ENCODE measurements at places on chromosomes 12 and 14.

DNA sequence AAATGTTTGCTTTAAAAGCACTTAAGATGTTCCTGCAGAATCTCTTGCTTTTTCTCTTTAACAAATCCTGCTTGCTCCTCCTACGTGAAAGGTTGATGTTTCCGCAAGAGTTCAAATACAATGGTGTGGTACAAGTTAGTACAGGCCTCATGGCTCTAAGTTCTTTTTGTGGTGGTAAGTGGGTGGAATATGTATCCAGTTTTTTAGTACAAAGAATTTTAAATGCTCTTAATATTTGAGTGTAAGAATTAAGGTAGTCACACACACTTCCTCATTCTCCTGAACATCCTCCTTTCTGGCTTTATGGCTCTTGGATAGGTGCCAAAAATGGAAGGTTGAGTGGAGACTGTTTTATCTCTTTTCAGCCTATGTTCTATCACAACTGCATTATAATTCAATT, 1.8 kb downstream of the OTOGL start:
- no peak for DNase-seq

- no peak for DNase-seq
These were observed 277.6 kb downstream of the BTG1 start for GRCh38 chr12:91868054-91868453.

GRCh38 chr12:110756611-110757010, 13.9 kb upstream of the PPP1CC start:
- peak; percentile 66 for DNase-seq

GRCh38 chr12:60391051-60391450, 795.2 kb downstream of the SLC16A7 start:
- no peak for DNase-seq

- no peak for DNase-seq
These were observed 20.0 kb downstream of the CIT start for GRCh38 chr12:119857041-119857591.

DNA sequence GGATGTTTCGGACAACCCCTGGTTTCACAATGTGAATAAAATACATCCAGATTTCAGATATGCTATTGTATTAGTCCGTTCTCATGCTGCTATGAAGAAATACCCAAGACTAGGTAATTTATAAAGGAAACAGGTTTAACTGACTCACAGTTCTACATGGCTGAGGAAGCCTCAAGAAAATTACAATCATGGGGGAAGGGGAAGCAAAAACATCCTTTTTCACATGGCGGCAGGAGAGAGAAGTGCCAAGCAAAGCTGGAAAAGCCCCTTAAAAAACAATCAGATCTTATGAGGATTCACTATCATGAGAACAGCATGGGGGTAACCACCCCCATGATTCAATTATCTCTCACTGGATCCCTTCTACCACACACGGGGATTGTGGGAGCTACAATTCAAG, 451.7 kb downstream of the MDGA2 start:
- no peak for DNase-seq

DNA sequence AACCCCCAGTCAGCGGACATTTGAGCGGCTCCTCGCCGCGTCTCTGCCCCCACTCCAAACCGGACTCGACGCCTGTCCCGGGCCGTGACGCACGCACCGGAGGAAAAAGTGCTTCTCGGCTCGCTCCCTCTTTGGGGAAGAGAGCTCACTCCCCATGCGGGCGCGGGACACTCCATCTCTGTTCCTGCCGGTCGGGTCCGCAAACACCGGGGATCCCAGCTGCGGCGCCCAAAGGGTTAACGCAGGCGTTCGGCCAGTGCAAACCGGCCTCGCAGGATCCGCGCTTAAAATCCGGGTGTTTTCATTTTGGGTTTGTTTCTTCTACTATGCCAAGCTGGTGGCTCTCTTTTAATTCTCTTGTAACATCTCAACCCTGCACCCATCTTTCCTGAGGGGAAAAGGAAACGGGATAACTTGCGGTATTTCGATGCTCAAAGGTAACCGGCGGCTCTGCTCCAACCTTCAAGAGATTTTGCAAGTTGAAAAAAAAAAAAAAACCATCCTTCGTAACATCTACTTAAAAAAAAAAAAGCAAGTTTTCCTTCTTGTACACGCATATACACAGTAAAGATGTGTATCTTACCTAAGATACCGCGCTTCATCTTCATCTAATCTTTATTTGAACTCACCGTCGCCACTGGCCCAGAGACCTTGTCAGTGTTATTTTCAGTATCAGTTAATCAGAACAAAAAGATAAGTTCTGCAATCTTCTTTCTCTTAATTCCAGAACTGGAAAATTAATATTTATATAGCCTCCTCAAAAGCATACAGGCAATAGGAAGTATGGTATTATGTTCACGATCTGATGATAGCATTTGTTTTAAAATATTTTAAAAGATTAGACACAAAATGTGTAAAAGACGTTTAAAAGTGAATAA, 1.6 kb upstream of the ATP2B1 start:
- peak; percentile 79 for DNase-seq

GRCh38 chr12:118982302-118982701, 961 bp downstream of the SRRM4 start:
- no peak for DNase-seq

- no peak for DNase-seq
These were observed 32.8 kb upstream of the KLHL42 start for GRCh38 chr12:27747111-27747820.

DNA sequence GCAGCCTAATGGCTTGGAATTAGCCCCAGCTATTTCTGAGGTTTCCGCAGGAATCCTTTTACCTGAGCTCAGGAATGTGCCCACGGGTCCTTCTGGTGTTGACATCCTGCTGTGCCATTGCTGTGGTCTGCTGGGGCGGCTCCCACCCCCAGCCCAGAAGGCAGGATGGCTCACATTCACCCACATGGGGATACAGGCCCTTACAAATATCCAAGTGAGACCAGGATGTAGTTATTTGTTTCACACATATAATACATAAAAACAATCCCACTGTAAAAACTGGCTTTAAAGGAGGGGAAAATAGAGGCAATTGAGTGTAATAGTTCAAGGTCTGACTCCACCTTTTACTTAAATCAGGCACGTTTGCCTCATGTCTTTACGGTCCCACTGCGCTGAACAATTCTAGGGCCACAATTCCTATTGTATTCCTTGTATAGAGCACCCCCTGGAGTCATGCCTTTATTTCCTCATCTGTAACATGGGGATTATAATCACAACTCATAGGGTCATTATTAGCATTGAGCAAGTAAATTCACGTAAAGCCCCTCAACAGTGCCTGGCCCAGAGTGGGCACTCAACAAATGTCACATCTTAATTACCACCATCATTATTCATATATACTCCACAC, 57.2 kb upstream of the FICD start:
- DNase-seq, result peak; percentile 88

DNA sequence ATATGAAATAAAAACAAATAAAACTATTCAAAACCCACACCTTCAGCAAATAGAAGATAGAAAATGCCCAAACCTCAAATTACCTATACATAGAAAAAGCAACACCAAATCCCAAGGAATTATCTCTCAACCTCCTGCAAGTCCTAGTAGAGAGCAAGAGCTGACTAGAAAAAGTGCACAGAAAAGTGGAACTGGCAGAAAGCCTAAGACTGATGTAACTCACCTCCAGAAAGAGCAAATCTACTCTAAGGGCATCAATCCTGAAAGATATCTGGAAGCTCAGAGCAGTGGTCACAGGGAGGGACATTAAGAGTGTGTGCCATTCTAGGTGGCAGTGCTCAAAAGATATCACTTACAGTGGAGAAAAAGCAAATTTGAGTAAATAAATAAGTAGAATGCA, 62.1 kb upstream of the PLEKHG7 start:
- no peak for DNase-seq

DNA sequence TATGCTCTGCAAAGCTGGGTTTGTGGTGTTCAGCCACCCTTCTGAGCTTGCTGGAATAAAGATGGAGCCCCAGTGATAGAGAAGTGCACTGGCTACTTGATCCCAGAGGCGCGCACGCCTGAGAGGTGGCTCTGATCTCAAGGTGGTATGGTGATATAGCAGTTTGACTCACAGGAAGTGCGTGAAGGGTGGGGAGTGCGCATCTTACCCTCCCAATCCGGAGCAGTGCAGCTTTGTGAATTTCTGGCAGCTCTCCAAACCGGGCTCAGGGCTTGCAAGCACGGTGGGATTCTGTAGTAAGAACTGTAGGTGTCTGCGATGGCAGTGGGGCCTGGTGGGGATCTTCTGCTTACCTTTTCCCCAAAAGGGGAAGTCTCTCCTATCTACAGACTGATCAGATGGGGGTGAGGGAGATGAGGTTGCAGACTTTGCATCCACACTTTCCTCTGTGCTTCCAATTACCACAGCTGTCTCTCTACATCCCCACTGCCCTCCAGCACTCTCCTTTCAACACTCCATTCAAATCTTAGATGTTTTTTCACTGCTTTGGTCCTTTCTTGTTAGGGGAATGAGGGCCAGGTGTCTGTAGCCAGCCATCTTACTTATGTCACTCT, 197.4 kb upstream of the SLC38A2 start:
- no peak for DNase-seq

GRCh38 chr12:125194987-125195386, 129.8 kb downstream of the AACS start:
- DNase-seq, result peak; percentile 74

DNA sequence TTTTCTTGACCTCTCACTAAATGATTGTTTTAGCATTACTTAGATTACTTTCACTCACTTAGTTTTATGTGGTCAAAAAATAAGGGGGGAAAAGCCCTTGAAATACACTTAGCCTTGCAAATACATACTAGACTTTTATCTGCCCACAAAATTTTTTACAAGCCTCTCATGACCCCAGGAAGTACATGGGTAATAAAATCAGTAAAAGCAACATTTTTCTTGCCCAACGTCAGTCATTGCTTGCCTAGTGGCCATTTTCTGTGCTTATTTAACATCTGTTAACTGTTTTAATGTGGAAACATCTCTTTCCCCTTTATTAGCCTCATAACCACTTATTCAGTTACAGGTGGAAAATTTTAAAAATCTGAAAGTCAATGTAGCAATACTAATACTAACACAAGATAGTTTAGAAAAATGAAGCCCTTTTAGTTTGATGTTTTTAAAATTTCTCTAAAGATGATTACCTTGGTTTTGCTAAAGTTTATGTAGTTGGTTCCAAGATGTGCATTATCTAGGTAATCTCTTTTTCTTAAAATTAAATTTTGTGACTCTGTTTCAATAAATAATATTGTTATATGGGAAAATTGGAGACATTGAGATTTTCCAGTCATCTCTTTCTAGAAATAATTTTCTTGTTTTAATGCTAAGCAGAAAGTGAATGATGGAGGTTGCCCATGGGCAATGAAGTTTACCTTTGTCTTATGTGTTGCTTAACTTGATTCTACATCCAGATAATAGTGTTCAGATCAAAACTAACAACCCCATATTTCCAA, 175.5 kb downstream of the TMTC2 start:
- DNase-seq, result no peak

DNA sequence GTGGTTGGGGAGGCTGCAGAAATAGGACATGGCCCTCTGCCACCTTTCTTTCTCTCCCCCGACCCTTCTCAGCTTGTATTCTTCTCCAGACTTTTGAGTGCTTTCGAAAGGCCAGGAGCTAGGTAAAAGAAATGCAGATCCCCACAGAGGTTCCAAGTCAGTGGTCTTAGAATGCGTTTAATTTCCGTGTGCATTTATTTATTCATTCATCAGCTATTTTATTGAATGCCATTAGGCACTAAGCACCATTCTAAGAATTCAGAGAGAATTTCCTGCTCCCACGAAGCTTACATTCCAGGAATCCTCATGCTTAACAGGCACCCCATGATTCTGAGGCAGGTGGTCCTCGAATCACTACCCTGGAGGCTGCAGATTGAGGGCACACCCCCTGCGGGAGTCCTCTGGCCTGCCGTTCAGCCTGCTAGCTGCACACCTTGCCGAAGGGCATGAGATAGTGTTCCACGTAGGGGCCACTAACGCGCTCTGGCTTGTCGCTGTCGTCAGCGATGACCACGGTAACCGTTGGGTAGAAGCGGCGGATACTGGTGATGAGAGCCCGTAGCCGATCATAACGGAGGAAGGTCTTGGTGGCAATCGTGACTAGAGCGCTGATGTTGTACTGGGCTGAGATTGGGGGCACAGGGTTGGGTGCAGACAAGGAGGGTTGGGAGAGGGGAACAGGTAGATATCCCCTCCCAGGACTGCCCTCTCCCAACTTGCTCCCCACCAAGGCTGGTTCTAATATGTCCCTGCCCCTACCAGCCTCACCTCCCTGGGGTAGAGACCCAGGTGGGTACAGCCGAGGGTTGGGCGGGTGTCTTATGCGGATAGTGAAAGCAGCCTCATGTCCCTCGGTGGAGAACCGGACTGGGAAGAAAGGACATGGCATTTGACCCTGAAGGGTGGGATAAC, 4.5 kb downstream of the B4GALNT1 start:
- no peak for DNase-seq

DNA sequence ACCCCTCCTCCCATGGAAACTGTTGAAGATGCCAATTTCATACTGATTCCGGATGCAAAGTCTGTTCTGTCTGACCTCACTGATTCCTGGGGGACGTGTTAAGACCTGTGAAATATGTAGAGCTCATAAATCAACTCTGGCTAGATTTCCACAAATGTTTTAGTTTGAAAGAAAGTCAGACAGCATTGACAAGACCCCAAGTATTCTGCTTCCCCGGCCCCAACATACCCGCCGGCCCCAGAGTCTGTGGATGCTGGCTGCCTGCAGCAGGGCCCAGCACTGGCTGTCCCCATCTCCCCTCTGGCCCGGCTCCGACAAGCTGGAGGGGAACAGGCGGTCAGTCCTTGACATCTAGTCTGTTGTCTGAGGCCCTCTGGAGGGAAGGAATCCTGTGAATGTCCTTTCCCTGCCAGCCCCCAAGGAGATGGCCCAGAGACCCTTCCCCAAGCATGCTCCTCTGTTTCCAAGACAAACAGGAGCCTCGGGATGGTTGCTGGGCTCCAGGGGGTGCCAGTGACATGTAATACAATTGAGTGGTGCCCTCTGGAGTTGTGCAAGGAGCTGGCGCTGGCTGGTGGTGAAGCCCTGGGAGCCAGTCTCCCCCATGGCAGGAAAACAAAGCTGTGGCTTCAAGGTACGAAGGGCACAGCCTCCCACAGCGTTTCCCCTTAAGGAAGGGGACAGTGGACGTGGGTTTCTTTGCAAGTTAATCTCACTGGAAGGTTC, 22.3 kb downstream of the FBLN5 start:
- no peak for DNase-seq

GRCh38 chr14:72753879-72754400, 140.0 kb downstream of the DPF3 start:
- no peak for DNase-seq

GRCh38 chr12:88579161-88579517, 1.1 kb downstream of the KITLG start:
- peak; percentile 76 for DNase-seq

DNA sequence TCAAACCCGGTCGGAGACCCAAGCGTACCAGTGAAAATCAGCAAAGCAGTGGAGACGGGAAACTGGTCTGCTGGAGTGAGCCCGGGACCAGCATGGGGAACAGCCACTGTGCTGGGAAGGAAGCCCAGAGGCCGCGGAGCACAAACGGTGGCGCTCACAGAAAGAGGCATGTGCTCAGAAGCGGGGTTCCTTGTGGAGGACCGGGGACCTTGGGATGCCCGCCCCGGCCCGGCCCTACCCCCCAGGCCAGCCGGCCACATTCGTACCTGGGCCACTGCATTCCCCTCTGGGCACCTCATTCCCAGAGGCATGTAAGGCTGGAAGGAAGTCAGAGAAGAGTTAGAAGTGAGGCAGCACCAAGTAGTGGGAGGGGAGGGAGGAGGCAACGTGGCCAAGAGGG, 79.3 kb downstream of the RFLNA start:
- DNase-seq, result no peak

All from islet precursor cell (in vitro differentiated cells).